ENCODE measurements at places on chromosomes 12 and 14.

- no peak for DNase-seq
Measured at GRCh38 chr14:65506801-65507200, 94.3 kb downstream of the FUT8 start.

- DNase-seq = no peak
Measured at GRCh38 chr12:1592444-1593173, 1.8 kb downstream of the FBXL14 start.

DNA sequence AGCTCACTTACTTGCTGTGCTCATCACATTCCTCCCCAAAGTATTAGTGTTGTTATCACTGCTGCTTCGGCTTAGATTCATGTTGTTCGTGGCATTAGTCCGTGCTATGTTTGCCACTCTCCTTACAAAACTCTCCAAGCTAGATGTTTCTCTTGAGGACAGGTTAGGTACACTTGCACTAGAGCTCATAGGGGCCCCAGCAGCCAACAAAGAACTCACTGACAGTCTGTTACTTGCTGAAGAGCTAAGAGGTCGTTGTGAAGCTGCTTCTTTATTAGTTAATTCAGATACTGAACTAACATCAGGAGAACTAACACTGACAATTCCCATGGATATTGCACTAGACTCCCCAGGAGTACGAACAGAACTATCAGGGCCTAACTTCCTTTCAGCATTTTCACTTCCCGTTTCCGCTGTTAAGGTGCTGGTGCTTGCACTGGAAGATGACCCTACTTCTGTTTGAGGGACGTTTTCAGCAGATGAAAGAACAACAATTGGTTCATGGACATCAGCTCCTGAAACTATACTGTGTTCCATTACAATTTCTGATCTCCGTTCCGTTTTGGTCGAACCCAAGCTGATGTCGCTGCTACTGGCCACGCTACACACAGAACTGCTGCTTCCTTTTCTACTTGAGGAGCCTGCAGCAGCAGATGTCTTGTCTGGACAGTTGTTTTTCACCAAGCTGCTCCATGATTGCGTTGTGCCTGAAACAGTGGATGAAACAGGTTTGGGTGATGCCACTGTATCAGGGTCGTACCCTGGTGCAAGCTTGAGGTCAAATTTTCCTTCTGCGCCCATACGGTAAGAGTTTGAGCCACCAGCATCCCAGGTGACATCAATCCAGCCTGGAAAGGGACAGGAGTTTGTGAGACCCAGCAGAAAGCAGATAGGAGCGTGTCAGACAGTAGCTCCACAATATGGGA is 78.7 kb downstream of the HECTD1 start:
- no peak for DNase-seq

DNA sequence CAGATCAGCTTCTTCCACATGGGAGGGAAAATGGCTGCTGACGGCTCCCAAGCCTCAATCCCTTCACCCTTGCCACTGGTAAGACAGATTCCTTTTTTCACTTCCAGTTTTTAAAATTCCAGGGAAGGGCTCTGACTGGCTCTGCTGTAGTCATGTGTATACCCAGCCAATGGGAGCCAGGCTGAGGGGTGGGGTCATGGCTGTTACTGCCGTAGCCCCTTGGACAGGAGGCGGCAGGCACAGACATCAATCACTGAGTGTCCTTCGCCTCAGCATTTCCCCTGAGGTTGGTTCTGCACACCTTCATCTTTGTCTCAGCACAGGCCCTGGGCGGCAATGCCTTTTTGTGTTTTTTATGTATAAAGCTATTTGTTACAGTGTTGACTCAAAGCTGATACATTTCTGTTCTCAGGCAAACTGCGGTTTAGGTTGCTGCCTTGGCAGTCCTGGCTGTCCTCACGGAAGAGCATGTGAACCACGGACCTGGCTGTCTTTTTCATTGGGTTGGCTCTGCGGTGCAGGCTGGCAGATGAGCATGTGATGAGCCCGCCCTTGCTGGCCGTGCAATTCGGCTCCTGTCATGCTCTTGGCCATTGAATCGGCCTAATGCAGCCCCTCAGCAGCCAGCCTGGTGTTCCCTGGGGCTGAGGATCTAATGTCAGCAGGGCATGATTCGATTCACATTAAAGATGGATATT is 74.3 kb downstream of the PPM1A start:
- DNase-seq = no peak

DNA sequence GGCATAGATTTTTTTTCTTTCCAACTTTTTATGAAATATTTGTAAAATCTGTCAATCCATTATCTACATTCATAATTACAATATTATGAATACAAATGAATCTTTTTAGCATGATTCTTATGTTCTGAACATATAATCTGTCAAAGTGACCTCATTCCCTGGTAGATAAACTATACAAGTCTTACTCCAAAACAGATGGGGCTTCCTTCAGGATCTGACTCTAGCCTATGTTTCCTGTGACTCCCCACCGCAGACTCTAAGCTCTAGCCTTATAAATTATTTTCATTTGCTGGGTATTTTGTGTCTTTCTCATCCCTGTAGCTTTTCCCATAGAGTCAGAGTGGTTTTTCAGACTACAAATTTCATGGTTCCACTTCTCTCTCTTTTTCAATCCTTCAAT is 202.1 kb upstream of the KITLG start:
- no peak for DNase-seq

Measured in iPS DF 6.9 (cell line).